AG20443 (cell line): ENCODE measurements at places on chromosomes 5 and 9.

DNA sequence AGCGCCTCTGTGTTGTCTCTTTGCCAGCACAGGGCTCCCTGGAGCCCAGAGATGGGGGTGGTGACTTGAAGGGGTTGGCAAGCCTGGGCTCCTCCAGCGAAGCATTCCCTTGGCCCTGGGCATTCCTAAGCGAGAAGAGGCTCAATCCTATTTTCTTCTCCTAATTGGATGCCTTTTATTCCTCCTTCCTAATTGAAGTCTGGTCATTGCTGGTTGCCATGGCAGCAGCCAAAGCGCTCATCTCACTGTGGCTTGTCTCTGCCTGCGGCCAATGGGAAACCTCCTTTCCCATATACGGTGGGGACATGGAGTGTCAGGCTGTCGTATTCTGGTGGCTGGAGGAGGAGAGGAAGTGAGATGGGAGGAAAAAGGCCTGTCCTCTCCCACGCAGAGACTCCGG is 52.3 kb upstream of the RARS1 start:
- no peak for DNase-seq

DNA sequence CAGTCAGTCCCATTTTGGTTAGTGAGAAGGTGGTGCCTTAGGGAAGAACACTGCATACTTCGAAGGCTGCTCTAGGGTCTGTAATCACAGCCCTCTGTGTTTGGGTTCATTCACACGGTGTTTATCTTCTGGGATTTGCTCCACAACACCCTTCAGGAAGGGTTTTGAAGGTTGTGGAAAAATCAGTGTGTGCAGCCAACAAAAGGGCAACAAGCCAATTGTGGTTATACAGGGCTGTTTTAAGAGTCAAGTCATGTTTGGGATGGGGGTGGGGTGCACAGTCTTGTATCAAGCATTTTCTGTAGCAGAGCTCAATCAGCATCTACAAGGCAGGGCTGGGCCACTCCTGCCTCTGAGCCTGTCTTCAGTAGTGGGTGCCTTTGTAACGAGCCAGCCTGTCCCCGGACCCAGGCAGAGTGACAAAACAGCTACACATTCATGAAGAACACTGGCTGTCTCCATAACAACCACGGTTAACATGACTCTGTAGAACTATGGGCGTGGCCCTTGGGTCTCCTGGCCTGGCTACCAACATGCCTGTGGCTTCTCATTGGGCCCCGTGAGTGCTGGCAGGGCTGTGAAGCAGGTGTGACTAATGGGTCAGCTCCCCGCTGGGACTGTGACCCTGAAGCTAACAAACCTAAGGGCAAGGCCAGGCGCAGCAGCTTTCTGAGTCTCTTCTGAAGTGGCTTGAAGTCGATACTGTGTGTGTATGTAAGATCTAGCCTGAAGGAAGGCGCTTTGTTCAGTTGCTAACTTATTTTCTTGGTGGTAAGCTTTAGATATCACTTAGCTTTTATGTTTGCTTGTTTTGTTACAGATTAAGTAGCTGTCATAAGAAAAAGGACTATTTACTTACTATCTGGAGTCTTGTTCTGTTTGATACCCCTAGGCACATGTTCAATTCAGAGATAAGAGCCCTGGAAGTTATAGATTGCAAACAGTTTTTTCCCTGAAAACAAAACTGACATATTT is 27.9 kb upstream of the GOLM1 start:
- peak; percentile 76 for DNase-seq

DNA sequence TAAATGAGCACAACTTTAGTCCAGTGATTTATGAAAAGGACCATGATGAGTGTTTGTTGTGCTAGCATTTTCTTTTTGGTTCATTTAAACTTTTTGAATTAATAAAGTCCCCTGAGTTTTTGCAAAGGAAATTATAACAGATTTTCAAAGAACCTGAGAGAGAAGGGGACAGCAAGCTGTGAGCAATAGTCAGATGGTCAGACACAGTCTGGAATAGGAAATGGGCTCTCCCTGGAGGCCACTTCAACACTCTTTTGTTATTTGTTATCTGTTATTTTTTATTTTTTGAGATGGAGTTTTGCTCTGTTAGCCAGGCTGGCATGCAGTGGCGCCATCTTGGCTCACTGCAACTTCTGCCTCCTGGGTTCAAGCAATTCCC is 171.1 kb downstream of the ARHGEF28 start:
- peak; percentile 38 for DNase-seq

DNA sequence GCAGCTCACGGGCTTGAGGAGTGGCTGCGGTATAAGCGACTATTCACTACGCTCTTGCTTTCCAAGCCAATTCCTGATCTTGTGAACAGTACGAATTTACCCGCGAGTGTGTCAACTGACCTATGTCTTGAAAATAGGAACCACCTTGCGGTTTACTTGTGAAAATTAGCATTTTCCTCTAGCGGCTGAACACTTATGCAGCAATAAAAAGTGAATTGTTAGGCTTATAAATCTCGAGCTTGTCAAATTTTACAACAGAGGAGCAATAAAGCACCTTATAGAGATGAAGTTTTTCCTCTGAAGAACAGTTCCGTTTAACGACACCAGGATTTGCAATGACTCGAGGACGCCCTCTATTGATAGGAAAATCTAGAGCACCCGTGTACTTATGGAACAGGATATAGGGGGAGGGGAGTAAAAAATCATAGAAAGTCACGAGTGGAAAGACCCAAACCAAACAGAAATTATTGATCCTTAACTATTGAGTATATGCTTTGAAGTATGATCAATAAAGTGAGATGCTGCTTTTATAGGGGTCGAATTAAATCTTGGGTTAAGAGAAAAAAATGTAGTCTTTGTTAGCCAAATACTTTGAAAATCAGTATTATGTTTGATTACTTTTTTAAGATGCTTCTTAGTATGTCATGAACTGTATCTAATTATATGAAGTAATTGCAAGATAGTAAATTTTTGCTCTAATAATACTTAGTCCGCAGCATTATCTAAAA is 1.9 kb upstream of the RGMB start:
- peak; percentile 56 for DNase-seq

- no peak for DNase-seq
Measured at GRCh38 chr5:96706433-96707111, 44.4 kb downstream of the CAST start.
